ENCODE measurements at places on chromosomes 11 and 22.
A peak's percentile ranks its signal among the peaks of the same experiment; 100 is the strongest.

GRCh38 chr11:16935518-16936302 lies 78.5 kb downstream of the PLEKHA7 start:
- peak; percentile 21 for DNase-seq

DNA sequence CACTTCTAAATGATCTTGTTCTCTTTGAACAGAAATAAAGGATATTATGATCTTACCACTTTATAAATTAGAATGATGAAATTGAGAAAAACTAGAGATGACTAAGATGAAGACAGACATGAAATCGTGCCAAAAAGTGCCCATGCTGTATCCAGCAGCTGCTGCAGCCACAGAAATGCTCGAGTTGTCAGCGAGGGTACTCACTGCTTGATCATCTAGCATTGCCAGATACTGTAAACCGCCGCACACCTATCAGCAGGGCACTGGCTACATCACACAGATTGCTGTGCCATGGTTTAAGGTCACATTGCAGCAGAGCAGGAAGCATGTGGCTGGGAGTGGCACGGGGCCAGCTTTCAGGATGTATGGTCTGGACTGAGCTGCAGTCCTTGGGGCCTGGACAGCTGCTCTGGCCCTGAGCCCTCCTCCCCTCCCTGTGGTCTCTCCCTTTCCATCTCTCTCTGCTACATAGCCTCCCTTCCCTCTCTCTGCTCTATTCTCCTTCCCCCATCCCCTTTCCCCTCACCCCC lies 51.0 kb upstream of the SEPTIN5 start:
- peak; percentile 31 for DNase-seq

GRCh38 chr11:11844272-11844671 lies 2.5 kb downstream of the USP47 start:
- no peak for DNase-seq

DNA sequence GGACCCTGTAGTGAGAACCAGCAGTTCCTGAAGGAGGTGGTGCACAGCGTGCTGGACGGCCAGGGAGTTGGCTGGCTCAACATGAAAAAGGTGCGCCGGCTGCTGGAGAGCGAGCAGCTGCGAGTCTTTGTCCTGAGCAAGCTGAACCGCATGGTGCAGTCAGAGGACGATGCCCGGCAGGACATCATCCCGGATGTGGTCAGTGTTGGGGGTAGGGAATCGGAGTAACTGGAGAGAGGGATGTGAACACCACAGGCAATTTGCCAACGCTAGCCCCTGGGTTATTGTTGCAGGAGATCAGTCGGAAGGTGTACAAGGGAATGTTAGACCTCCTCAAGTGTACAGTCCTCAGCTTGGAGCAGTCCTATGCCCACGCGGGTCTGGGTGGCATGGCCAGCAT lies 19.9 kb downstream of the MADD start:
- DNase-seq = no peak

DNA sequence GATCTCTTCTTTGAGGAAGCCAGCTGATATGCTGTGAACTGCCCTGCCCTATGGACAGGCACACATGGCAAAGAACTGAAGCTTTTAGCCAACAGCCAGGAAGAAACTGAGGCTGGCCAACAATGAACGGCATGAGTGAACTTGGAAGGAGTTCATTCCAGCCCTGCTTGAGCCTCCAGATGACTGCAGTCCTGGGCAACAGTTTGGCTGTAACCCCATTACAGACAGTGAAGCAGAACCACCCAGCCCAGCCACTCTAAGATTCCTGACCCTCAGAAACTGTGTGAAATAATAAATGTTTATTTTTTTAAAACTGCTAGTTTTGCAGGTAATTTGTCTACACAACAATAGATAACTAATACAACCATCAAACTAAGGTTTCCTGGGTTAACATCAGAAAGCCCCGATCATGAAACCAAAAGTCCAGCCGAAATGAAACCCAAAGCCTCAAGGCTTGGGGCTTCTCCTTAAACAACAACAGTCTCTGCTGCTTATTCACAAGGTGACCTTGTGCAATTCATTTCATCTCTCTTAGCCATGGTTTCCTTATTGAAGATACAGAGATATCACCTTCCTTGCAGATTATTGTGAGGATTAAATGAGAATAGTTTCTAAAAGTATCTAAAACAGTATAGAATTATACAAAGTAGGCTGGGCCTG lies 31.4 kb downstream of the PAK1 start:
- DNase-seq = no peak

- DNase-seq = no peak
Measured at GRCh38 chr22:20436768-20437612, 635 bp downstream of the SCARF2 start.

- DNase-seq = no peak
Measured at GRCh38 chr11:43366677-43367076, 8.0 kb downstream of the TTC17 start.

- DNase-seq = no peak
Measured at GRCh38 chr11:72150882-72151281, 15.4 kb downstream of the FOLR3 start.

DNA sequence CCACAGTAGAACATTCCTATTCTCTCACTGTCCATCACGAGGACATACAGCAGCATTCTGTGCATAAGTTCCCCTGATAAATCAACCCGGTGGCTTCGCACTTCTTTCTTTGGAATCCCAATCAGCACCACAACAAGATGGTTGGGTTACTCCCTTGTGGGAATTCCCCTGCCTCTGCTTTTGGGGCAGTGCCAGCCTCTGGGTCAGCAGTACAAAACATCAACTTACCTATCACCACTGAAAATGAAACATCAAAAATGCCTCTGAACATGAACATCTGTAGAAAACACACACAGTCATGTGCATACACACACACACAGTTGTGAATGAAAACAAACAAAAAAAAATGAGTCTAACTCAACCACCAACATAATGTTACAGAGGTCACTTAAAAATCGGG lies 79.3 kb downstream of the KCNA4 start:
- no peak for DNase-seq

DNA sequence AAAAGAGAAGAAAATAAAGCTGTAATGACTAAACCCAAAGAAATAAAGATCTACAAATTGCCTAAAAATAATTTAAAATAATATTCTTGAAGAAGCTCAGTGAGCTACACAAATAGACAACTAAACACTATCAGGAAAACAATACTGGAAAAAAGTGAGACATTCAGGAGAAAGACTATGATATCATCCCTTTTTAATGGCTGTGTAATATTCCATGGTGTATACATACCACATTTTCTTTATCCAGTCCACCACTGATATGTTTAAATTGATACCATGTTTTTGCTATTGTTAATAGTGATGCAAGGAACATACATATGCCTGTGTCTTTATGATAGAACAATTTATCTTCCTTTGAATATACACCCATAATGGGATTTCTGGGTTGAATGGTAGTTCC lies 13.1 kb upstream of the OR6T1 start:
- DNase-seq = no peak

GRCh38 chr22:21022955-21023614 lies 8.1 kb downstream of the P2RX6 start:
- no peak for DNase-seq

- no peak for DNase-seq
Measured at GRCh38 chr22:38727530-38728451, 22.0 kb downstream of the GTPBP1 start.

GRCh38 chr22:26974914-26975803 lies 317.8 kb downstream of the MIAT start:
- DNase-seq = no peak

- no peak for DNase-seq
Measured at GRCh38 chr22:49517211-49517610, 310.5 kb downstream of the BRD1 start.

DNA sequence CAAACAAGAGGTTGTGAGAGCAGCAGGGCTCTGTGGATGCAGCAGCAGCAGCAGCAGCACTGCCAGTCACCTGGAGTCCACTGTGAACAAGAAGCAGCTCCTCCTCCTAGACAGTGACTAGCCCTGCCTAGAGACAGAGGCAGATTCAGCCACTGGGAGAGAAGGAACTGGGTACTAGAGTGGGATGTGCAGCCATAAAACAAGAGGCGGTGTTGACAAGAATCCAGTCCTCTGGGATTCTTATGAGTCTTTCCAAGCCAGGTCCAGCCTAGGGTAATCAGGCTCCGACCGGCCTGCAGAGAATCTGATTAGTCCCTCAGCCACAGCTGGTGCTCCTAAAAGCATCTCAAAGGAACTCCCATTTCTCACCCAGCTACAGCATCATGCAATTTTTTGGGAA lies 83.9 kb upstream of the USP47 start:
- no peak for DNase-seq

DNA sequence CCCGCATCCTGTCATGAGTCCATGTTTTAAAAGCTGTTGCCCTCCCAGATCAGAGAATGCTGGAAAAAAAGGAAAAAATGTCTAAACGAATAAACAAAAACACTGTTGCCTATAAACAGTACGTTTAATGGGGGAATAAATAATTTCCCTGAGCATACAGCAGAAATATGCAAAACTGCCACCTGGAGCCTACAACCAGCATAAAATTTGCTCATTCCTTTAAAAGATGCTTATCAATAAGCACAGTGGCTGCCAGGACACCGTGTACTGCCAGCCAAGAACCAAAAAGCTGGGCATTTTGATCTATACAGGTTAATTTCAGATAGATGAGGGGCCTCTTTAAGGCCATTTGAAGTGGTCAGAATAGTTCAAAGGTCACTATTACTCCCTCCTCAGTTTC lies 5.7 kb upstream of the CPT1A start:
- no peak for DNase-seq

DNA sequence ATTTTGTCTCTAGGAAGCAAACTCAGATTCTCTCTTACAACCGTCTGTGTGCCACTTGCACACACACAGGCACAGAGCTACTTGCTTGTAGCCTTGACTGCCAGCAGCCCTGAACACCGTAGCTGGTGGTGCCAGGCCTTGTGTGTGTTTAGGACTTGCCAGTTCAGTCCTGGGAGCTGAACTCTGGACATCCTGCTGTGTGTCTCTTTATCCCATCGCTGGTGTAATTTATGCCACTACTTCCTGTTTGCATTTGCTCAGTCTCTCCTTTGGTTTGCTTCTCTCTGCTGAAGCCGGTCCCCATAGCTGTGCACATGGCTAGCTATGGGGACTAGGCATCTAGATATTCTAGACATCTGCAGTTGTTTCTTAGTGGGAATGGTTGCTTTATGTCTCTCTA lies 24.0 kb downstream of the MARK2 start:
- no peak for DNase-seq

DNA sequence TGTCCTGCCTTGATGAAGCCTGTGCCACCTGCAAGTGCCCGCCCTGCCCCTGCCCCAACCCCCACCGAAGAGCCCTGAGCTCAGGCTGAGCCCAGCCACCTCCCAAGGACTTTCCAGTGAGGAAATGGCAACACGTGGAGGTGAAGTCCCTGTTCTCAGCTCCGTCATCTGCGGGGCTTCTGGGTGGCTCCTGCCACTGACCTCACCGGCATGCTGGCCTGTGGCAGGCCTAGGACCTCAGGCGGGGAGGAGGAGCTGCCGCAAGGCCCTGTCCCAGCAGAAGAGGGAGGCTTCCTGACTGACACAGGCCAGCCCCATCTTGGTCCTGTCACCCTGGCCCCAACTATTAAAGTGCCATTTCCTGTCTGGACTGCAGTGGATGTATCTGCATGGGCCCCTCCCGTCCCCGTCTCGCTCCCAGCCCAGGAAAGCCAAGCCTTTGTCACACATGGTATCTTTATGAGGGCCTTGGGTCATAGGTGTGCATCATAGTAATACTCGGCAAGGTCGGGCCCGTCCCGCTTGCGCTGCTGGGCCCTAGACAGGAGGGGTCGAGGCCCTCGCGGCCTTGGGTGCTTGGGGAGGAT lies 882 bp downstream of the FREY1 start:
- DNase-seq = no peak

GRCh38 chr11:8253566-8253965 lies 10.1 kb downstream of the LMO1 start:
- no peak for DNase-seq

DNA sequence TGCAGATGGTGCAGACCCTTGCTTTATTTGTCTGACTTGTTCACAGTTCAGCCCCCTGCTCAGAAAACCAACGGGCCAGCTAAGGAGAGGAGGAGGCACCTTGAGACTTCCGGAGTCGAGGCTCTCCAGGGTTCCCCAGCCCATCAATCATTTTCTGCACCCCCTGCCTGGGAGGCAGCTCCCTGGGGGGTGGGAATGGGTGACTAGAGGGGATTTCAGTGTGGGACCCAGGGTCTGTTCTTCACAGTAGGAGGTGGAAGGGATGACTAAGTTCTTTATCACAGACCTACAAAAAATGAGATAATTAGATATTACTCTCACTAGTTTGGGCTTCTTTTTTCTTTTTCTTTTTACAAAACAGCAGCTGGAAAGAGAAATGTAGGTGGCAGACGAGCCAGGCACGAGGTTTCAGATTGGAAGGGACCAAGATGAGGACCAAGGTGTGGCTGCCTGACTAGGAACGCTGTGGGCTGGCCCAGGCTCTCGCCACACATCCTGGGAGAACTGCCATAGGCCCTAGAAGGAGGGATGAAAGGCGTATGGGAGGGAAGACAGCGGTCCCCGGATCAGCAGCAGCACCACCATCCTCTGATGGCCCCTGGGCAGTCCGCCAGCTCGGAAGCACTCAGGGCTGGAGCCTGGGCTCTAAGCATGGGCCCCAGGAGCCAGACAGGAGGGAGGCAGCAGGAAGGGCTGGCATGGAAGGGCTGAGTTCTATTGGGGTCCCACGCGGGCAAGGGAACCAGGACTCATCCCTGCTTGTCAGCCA lies 14.2 kb downstream of the TXN2 start:
- no peak for DNase-seq

DNA sequence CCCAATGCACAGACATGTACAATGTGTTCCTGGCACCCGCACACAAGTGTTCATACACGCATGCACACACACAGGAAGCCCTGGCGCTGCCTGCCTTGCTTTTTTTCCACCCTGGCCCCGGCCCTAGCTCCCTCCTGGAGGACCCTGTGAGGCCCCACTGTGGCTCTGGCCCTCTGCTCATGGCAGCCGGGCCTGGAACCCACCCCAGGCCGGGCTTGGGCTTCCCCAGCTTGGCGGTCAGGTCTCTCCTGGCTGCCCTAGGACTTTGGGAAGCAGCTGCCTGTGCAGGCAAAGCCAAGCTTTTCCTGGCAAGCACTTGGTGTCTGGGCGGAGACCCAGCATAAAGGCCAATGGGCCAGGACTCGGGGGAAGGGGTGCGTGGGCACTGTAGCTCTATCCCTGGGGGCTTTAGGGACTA lies 30.5 kb downstream of the CD82 start:
- no peak for DNase-seq

DNA sequence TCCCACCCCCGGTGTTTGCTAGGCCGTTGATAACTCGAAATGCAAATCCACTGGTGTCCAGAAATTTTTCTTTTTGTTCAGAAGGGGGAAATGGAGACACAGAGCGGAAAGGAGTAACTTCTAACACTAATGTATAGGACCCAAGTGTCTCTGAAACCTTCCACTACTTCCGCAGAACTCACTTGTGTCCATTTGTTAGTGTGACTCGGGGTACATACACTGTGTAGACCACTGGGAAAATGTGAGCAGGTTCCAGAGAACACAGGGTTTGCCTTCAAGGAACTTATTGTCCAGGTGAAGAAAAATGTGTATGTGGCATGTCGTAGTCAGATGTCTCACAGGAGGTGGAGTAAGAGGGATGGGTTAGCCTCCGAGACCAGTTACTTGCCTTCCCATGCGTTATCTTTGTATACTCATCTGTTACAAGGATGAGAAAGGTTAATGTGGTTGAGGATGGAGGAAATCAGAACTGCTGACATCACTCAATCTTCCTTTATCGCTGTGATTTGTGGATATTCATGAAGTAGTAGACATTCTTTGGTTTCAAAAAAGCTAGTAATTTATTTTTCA lies 857 bp downstream of the ARCN1 start:
- no peak for DNase-seq
